Psoas muscle (tissue), 8 donors: ENCODE measurements at places on chromosomes 7 and 10. TPM values are rescaled to one million over a fixed set of nuclear protein-coding genes. Genes with fewer than 3 reads are reported as not detected.

MKX gene
- 0.06 TPM for total RNA-seq

CYP2C19 gene
- not detected for total RNA-seq

WEE2 gene
- not detected for total RNA-seq

OR2A12 gene
- not detected for total RNA-seq

OR6B1 gene
- total RNA-seq, result not detected

CFAP58 gene
- 0.69 TPM for total RNA-seq

EIF3B gene
- total RNA-seq, result 203 TPM

DEPP1 gene
- 37.2 TPM for total RNA-seq

ASZ1 gene
- not detected for total RNA-seq

CALML3 gene
- not detected for total RNA-seq

CALHM3 gene
- not detected for total RNA-seq

LBX1 gene
- total RNA-seq, result 7.4 TPM

RUFY2 gene
- total RNA-seq, result 8.1 TPM

ZNF783 gene
- total RNA-seq, result 8.2 TPM

TMEM178B gene
- 3.1 TPM for total RNA-seq

MTERF1 gene
- total RNA-seq, result 7.1 TPM

GPR146 gene
- total RNA-seq, result 7.0 TPM

RAMP3 gene
- 12.1 TPM for total RNA-seq

FKBP14 gene
- 4.8 TPM for total RNA-seq

PDZD7 gene
- total RNA-seq, result not detected
